ENCODE measurements at places on chromosomes 6 and 20.

DNA sequence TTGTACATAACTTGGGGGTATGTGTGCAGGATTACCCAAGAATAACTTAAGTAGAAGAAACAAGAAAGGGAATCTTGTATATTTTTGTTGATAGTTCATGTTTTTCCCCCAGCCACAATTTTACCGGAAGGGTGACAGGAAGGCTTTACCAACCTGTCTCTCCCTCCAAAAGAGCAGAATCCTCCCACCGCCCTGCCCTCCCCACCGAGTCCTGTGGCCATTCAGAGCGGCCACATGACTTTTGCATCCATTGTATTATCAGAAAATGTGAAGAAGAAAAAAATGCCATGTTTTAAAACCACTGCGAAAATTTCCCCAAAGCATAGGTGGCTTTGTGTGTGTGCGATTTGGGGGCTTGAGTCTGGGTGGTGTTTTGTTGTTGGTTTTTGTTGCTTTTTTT, 22.0 kb downstream of the PRDM1 start:
- no peak for DNase-seq

DNA sequence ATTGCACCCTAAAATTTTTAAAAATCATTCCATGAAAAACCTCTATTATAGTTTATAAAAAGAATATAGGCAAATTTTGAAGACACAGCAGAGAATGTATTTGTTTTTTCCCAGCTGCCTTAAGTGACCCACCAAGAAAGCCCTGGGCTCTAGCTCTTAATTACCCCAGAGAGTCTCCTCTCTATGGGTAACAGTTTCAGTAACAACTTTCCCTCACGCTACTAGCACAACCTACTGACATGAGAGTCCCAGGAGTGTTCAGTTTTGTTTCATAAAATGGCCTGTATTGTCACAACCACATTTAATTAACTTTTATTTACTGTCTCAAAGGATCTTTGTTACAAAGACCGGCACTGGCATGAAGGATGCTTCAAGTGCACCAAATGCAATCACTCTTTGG, 41.5 kb downstream of the FHL5 start:
- DNase-seq, result peak; percentile 93

DNA sequence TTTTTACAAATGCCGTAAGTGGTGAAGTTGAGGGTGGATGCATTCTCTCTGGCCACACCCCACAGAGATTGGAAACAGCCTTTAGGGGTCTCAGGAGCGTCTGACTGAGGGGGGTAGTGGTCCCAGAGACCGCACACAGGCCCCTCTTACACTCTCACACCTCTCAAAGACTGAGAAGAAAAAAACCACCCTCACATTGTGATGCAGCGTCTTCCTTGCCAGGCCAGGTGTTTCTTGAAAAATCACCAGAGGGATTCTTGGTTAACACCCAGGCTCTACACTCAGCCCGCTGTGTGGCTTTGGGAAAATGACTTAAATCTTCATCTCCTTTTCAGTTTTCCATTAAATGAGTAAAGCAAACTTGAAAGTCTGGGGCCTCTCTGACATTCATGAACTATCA, 115.8 kb upstream of the SPTLC3 start:
- no peak for DNase-seq

GRCh38 chr6:67535946-67536345, 1099.1 kb upstream of the ADGRB3 start:
- no peak for DNase-seq

DNA sequence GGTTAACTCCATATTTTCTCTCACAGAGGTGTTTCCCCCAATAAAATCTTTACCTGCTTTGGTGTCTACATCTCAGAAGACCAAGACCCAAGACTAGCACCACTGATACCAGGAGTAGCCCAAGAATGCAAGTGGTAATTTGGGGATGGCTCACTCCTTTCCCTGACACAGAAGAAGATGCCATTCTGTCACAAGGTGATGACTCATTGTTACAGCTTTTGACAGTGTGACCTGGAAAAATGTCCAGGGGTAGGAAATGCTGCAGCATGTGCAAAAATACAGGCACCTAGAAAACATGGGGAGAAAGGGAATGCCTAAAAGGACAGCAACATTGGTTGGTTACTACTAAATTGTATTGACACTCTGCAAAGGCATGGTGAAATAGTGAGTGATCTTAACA, 254.0 kb upstream of the GJE1 start:
- DNase-seq, result no peak

DNA sequence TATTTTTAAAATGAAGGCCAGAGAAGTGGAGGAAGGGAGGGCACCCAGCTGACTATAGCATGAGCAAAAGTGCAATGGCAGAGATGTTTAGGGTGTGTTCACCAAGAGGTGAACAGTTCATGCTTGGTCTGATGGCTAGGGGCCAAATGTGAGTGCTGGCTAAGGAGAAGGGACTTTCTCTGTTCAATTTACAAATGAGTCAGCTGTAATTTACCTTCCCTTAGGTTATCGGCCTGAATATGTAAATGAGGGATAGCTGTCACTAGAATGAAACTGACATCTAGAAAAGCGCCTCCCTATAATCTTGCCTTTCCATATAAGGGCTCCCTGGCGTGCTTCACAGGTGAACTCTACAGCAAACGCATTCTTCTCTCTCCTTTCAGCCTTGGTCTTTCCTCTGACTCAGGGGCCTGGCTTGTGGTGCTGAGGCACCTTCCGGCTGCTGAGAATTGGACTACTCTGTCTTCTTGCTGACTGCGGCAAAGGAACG, 114.7 kb upstream of the BACH2 start:
- DNase-seq, result no peak

GRCh38 chr6:161318456-161318855, 44.6 kb upstream of the AGPAT4 start:
- DNase-seq, result no peak

DNA sequence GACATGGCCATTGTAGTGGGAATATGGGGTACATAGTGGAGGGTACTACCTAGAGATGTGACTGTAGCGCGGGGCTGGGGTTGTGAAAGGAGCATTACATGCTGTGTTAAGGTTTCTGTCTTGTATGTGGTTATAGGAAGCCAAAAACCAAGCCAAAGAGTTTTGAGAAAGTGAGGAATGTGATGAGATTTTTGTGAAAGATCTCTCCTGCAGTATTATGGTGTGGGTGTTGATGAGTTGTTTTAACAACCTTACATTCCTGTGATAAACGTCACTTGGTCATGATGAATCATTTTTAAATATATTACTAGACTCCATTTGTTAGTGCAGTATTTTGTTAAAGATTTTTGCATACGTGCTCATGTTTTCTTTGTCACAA, 48.9 kb downstream of the ZFAND3 start:
- DNase-seq, result no peak

All from DMS79 treated with DMSO at 0.1 percent for 48 hours (cell line).